Fibroblast of skin of right quadriceps (primary cell): ENCODE measurements at places on chromosomes 2 and 18.

DNA sequence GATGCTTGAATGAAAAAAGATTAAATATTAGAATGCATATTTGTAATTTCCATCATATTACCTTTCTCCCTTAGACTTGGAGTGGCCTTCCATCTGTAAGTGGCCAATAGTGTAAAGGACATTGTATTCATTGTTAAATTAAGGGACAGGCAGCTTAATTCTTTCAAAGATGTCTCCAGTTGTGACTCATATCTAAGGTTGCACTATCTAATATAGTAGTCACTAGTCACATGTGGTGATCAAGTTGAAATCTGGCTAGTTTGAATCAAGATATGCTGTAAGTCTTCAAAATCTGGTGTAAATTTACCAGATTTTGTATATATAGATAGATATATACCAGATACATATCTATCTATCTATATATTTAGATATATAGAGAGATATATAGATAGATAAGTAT lies 52.4 kb upstream of the AGPS start:
- no peak for DNase-seq

DNA sequence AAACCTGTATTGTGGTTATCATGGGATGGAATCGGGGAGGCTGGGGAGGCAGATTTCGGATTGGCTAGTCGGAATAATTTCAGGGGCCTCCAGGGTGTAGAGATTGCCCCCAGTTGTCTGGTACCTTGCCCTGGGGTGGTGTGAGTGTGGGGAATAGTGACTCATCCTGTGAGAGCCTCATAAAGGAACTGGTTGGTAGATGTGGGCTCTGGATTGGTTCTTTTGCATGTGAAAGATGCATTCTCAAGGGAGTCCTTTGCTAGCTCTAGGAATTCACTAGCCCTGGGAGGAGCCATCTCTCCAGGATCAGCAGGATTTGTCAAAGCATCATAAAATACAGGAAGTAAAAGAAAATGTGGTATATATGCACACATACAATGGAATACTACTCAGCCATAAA lies 331.6 kb downstream of the SETBP1 start:
- peak; percentile 35 for DNase-seq

DNA sequence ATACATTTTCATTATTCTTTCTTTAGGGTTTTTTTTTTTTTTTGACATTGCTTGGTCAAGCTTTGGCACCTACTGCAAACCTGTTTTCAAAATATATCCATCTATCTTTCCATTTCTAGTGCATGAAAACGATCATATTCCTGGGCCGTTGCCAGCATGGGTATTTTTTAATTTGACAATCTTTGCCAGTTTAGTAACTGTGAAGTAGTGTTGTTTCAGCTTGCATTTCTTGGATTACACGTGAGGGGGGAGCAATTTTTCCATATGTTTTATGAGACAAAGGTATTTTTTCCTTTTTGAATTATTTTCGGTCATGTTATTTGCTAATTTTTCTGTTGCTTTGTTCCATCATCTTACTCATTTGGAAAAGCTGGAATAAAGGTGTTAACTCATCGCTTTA lies 40.9 kb downstream of the TSHZ1 start:
- DNase-seq = no peak

- DNase-seq = no peak
Measured at GRCh38 chr2:161780881-161781280, 156.7 kb downstream of the SLC4A10 start.

- DNase-seq = no peak
Measured at GRCh38 chr2:224657349-224657748, 58.8 kb downstream of the CCDC195 start.

GRCh38 chr2:101842471-101842870 lies 145.0 kb downstream of the MAP4K4 start:
- no peak for DNase-seq

DNA sequence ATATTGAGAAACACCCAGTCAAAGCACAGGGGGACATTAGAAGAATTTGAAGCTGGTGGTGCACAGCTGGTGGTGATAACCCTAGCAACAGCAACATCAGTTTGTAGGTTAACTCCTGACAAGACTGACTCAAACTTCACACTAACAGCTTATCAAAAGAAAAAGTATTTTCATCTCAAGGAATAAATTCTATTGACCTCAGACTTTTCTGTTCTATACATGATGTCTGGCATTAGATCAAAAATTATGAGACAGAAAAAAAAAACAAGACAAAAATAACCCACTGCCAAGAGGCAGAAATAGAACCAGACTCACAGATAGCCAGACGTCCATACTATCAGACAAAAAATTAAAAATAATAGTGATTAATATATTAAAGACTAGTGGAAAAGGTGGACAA lies 126.1 kb downstream of the COL6A3 start:
- DNase-seq = no peak

DNA sequence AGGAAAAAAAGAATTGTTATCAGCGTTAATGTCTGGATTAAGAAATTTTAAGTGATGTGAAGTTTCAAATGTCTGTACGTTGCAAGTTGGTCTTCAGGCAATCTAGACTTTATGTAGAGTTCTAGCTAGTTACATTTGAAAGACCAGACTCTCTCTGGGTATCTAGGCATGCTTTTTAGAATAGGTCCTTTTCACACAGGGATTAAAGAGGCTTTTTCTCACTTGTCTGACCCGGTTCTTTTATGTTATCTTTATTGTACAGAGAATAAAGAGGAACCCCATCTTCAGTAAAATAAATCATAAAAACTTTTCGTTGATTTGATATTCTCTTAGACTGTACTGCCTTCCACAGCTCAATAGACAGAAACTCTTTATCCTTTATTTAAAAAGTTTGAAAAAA lies 8.5 kb upstream of the EML6 start:
- DNase-seq = no peak

DNA sequence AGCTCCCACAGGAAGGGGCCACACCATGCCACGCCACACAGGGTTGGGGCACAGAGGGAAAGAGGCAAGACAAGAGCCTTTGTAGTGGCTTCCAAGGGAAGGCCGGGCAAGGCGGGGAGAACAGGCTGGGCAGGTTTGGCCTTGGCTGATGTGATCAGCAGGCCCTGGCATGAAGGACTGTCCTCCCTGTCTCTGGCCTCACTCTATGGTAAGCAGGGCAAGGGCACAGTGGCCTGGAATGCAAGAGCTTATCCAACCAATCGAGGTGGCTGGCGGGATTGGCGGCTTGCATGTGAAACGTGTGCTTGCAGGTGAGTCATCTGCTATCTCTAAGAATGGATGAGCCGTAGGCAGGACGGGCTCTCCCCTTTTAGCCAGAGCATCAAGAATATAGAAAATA lies 6.4 kb upstream of the ATP9B start:
- no peak for DNase-seq

DNA sequence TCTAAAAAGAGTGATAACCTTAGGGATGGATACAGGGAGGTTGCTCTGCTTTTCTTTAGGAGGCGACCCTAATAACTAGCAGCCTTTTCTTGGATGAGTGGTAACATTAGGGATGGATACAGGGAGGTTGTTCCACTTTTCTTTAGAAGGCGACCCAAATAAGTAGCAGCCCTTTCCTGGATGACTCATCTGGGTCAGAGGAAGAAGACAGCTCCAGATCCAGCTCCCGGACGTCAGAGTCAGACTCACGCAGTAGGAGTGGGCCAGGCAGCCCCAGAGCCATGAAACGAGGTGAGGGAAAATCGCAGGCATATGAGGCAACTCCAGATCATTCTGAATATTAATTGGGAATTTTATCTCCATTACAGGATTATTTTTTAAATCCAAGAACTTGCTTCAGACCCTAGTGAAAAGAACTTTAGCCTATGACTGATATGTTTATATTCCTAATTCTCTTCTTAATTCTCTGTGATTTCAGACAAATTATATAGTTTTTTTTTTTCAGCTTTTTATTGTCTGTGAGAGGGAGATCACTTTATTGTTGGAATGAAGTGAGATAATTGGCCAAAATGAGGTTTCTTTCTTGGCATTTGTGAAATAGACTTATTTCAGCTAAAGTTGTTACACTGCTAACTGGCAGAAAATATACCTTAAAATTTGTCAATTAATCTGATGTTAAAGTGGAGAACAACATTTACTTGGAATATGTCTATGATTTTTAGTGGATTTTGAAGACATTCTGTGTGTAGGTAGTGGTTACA lies 31.2 kb upstream of the C1GALT1C1L start:
- DNase-seq = peak; percentile 51

DNA sequence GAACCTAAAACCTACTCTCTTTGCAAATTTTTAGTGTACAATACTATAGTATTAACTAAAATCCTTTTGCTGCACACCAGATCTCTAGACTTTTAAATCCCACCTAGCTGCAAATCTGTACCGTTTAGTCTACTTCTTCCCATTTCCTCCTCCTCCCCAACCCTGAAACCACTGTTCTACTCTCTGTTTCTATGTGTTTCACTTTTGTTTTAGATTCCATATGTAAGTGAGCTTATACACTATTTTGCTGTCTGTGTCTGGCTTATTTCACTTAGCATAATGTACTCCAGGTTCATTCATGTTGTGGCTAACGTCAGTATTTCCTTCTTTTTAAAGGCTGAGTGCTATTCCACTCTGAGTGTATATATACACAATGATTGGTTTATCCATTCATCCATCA lies 18.4 kb upstream of the DSC2 start:
- no peak for DNase-seq

DNA sequence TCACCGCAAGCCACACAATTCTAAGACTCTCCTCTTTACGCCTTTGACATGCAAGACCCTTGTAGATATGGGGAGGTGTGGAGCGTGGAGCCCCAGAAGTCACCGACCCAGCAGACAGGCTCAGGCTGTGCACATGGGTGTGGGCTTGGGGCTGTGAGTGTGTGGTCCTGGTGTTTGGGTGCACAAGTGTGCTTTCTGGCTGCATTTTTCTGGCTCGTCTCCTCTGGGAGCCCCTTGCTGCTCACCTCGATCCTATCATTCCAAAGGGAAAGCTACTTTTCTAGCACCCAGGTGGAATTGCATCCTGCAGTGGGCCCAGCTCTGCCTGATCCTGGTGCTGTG lies 143.0 kb downstream of the ACOXL start:
- no peak for DNase-seq

- DNase-seq = peak; percentile 39
Measured at GRCh38 chr2:95158891-95159619, 593 bp downstream of the ZNF514 start.

GRCh38 chr2:133774654-133775015 lies 206.4 kb upstream of the NCKAP5 start:
- DNase-seq = peak; percentile 11

DNA sequence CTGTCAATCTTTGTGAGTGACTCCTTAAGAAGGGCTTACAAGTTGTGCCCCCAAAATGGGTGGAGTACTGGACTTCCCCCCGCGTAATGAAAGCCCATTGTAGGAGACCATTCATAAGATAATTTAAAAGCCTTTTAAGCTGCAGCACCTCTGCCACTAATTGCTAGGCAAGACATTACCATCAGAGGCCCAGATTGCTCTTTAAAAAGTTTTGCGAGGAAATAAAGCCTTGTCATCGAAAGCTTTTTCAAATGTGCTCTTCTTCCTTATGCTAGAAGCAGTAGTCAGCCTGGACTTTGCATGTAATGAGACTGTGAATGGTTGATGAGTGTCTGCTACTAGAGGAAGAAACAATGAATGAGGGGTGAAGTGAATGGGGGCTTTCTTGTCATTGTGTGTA lies 345.3 kb upstream of the CDH2 start:
- no peak for DNase-seq

DNA sequence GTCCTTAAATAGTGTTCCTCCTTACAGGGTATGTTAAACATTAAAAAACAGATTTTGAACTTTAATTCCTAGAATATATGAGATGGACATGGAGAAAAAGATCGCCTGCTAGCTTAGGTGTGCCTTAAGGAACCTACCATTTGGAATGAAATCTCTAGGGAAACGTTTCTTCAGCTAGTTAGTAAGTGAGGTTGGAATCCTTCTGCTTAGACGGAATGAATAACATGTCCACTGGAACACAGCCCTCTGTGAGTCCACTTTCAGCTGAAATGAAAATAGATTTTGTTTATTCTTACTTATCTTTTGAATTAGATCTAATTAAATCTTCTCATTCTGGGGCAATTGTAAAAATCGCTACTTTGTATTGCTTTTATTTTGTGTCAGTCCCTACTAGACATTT lies 28.4 kb downstream of the NAB1 start:
- DNase-seq = peak; percentile 5

GRCh38 chr18:76765649-76766048 lies 56.7 kb upstream of the ZNF236 start:
- DNase-seq = no peak
